Endothelial cell (in vitro differentiated cells): ENCODE measurements at places on chromosomes 7 and 10. TPM values are rescaled to one million over a fixed set of nuclear protein-coding genes. Genes with fewer than 3 reads are reported as not detected.
A peak's percentile ranks its signal among the peaks of the same experiment; 100 is the strongest.

DNA sequence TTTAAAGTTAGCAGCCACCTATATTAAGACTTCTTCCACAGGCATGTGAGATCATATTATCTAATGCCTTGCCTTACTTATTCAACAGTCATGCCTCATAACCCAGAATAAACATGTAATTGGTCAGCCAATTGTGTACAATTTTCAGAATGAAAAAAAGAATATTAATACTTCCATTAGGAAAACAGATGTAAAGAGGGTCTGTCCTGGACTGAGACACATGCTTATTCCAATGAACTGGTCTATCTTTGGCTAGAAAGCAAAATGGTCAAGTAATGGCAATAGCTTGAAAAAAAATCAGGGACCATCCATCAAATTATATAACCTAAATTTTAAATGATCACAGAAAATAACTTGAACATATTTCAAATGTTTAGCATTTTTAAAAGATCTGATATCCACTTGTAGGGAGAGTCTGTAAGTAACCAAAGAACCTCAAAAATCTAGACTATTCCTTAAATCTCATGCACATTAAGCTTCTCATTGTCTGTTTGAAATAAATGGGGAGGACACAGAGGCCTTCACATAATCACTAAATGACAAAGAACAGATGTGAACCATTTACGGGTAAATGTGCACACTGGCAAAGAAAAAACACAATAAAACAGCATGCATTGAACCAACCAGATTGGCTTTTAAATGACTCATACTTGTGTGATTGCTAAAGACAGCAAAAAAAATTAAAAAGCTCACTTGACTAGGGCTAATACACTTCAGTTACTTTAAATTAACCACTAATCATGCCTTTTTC, 568.8 kb upstream of the PCDH15 start:
- peaks cover 3% of the 10 kb centered on the region for H3K4me1 ChIP-seq
- no peak overlapping the region for H3K4me3 ChIP-seq
- H3K36me3 ChIP-seq: no peaks in the 10 kb centered on the region
- no peak for DNase-seq
- no peak overlapping the region for H3K27ac ChIP-seq

AKR1C1 gene
- 1.6 TPM for total RNA-seq

GRCh38 chr7:55483046-55483445, 89.3 kb downstream of the VOPP1 start:
- no peak for DNase-seq
- no peak overlapping the region for H3K27ac ChIP-seq
- no peak overlapping the region for H3K4me3 ChIP-seq
- H3K36me3 ChIP-seq: peaks cover 7% of the 10 kb centered on the region
- H3K4me1 ChIP-seq: no peaks in the 10 kb centered on the region
- peaks cover 2% of the 10 kb centered on the region for H3K27me3 ChIP-seq

DNA sequence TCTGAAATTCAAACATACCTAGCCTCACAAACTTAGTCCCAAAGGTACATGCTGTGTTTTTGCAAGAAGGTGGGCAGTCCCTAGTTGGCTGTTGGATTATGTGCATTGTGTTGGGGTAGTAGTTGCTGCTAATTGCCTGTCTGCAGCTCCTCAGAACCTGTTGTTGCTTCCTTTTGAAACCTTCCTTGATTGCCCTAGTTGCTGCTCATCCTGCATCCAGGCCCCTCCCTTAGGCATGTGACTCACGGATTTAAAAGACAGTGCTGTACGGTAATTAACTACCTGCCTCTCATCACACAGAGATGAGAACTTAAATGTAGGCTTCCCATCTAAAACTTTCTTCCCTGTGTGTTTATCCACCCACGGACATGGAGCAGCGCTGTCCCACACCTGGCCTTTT, 67.7 kb downstream of the BMPR1A start:
- no peaks in the 10 kb centered on the region for H3K36me3 ChIP-seq
- no peak overlapping the region for H3K27ac ChIP-seq
- H3K27me3 ChIP-seq: no peaks in the 10 kb centered on the region
- H3K4me3 ChIP-seq: no peak overlapping the region
- no peak for DNase-seq

FBXL13 gene
- 3.4 TPM for total RNA-seq

- no peak overlapping the region for H3K4me3 ChIP-seq
- H3K4me1 ChIP-seq: peaks cover 6% of the 10 kb centered on the region
- no peak overlapping the region for H3K27ac ChIP-seq
- no peaks in the 10 kb centered on the region for H3K36me3 ChIP-seq
- DNase-seq: no peak
Measured at GRCh38 chr7:142899661-142900060, 14.1 kb upstream of the TRPV6 start.

- H3K27ac ChIP-seq: no peak within 1 kb of the TSS
- H3K4me3 ChIP-seq: no peak within 1 kb of the TSS
Measured at GRCh38 chr7:75772081-75773077, at the start of gene CCL26. Gene CCL26, minus strand, starts transcription at chr7:75772211. Its CDS starts 35 bp downstream, at chr7:75772176.

DNA sequence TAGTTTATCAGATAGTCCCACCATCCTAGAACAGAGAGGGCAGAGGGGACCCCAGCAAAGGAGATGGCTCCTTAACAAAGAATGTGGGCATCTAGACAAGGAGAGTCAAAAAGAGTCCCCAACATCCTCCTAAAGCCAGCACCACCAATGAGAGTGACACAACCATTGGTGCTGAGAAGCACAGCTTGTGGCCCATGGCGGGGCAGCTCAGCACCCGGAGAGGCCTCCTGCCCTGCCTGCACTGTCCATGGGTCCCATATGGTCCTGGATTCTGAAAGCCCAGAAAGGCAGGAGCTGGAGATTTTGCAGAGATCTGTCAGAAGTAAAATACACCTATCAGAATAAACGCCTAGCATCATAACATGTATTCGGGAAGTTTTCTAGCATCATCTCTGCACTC, 311.8 kb upstream of the ZNF32 start:
- no peak for DNase-seq
- no peak overlapping the region for H3K27ac ChIP-seq
- H3K4me3 ChIP-seq: no peak overlapping the region
- H3K4me1 ChIP-seq: no peaks in the 10 kb centered on the region
- H3K27me3 ChIP-seq: peaks cover 3% of the 10 kb centered on the region
- H3K36me3 ChIP-seq: no peaks in the 10 kb centered on the region

ACSL5 gene
- total RNA-seq: 0.64 TPM

SLC26A3 gene
- total RNA-seq: not detected

GRCh38 chr7:33250421-33250871, 121.1 kb downstream of the BBS9 start:
- no peaks in the 10 kb centered on the region for H3K27me3 ChIP-seq
- DNase-seq: no peak
- H3K27ac ChIP-seq: no peak overlapping the region
- H3K36me3 ChIP-seq: no peaks in the 10 kb centered on the region
- H3K4me3 ChIP-seq: no peak overlapping the region

DNA sequence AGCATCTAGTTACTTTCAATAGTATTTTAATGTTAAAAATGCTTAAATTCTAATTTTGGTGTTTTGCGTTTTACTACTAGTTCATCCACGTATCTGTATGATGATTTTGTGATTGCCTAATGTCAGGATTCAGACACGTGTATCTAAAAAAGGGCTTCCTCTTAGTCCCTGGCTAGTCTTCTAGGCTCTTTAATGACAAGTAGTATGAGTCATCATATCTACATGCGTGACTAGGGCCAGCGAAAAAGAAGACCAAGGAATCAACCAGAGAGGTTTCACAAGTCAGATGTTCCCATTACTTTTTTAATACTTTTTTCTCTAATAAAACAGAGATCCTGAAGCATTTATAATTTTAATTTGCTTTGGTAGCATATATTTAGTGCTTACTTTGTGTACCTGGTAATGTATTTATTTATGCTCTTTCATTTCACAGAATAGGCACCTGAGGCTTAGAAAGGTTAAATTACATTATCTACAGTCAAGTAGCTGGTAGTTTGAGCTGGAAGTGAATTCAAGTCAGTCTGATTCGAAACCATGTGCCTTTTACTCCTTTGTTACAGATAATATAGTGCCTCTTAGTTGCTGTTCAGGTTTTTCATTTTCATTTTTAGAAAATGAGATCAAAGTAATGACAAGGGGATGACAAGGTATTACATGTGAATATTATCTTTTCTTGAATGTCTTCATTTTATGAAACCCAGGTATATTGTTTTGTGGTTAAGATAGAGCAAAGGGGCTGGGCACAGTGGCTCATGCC, 140.3 kb downstream of the FOXP2 start:
- H3K4me3 ChIP-seq: no peak overlapping the region
- DNase-seq: no peak
- H3K36me3 ChIP-seq: no peaks in the 10 kb centered on the region

C10orf143 gene
- total RNA-seq: 3.4 TPM

DOCK4 gene
- total RNA-seq: 99.2 TPM

DNA sequence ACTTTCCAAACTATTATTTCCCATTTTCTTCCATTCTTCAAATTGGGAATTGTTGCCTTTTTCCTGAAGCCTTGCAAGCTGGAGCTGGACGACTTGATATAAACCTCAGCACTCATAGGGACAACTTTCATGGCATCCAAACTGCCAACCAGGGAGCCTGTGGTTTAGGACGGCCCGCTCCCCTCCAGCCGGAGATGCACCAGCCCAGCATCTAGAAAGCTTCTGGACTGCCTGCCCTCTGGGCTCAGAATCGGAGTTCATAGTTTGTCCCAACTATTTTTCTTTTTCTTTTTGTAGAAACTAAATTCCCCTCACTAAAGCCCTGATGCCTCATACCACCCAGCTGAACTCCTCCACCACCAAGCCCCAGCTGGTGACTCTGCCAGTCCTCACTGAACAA, 200.3 kb downstream of the DNAJB6 start:
- H3K27ac ChIP-seq: no peak overlapping the region
- H3K27me3 ChIP-seq: peaks cover 6% of the 10 kb centered on the region
- DNase-seq: no peak
- H3K4me3 ChIP-seq: no peak overlapping the region
- H3K36me3 ChIP-seq: peaks cover 5% of the 10 kb centered on the region

- H3K4me1 ChIP-seq: peaks cover 38% of the 10 kb centered on the region
- peaks cover 2% of the 10 kb centered on the region for H3K27me3 ChIP-seq
- peaks cover 16% of the 10 kb centered on the region for H3K36me3 ChIP-seq
- DNase-seq: no peak
- H3K27ac ChIP-seq: no peak overlapping the region
Measured at GRCh38 chr7:139566075-139566474, 42.6 kb downstream of the CLEC2L start.

- no peak for DNase-seq
- H3K4me1 ChIP-seq: peaks cover 10% of the 10 kb centered on the region
- no peak overlapping the region for H3K27ac ChIP-seq
Measured at GRCh38 chr7:155208681-155209477, 88.8 kb upstream of the INSIG1 start.

TMEM178B gene
- 0.28 TPM for total RNA-seq

EMX2 gene
- not detected for total RNA-seq

DNA sequence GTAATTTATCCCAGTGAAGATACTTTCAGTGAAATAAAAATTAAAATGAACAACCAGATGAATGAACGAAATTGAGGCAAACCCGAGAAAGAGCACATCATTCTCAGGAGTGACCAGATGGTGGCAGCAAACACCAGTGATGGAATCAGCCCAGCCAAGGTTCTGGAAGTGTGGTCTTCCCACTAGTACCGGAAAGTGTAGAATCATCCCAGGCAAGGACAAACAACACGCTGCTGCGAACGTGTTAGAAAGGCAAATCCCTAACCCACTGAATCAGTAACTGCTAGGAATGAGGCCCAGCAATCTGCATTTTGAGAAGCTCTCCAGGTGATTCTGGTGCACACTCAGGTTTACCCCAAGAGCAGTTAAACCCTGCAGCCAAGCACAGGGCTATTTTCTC, 15.5 kb upstream of the SLC18A3 start:
- H3K27me3 ChIP-seq: peaks cover 7% of the 10 kb centered on the region
- DNase-seq: peak; percentile 79
- H3K36me3 ChIP-seq: no peaks in the 10 kb centered on the region
- H3K4me3 ChIP-seq: no peak overlapping the region
- H3K4me1 ChIP-seq: peaks cover 26% of the 10 kb centered on the region

- H3K27me3 ChIP-seq: peaks cover 2% of the 10 kb centered on the region
- no peaks in the 10 kb centered on the region for H3K36me3 ChIP-seq
Measured at GRCh38 chr7:129514683-129515082, 12.4 kb downstream of the SMKR1 start.

AFAP1L2 gene
- total RNA-seq: 0.77 TPM

CALML5 gene
- not detected for total RNA-seq

TCERG1L gene
- not detected for total RNA-seq

GRCh38 chr7:17142831-17143541, 155.5 kb upstream of the AHR start:
- H3K4me3 ChIP-seq: no peak overlapping the region
- H3K27me3 ChIP-seq: no peaks in the 10 kb centered on the region
- no peak for DNase-seq
- H3K4me1 ChIP-seq: no peaks in the 10 kb centered on the region
- H3K27ac ChIP-seq: no peak overlapping the region

DNA sequence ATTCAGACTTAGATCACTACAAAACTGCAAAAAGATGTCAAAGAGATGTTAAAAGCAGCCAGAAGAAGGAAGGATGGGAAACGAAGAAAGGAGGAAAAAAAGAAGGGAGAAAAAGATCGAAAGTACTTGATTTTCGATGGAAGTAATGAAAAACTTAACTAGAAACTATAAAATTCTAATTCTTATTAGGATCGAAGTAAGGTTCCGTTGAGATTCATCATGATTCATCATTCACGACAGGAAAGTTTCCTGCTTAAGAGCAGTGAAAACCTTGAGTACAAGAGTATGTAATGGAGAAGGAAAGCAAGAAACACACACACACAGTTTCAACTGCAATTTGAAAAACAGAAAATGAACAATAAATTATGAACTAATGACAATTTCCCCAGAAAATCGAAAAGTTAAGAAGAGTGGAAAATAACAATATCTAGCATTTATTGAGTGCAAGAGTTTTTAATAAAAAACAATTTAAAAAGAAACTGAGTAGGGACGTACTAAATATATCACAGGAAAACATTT, 1.1 kb upstream of the ING3 start:
- DNase-seq: no peak
- no peaks in the 10 kb centered on the region for H3K36me3 ChIP-seq
- H3K27me3 ChIP-seq: peaks cover 3% of the 10 kb centered on the region
- H3K4me3 ChIP-seq: peak overlapping the region; percentile 92
